Natural killer cell (primary cell): ENCODE measurements at places on chromosomes 6 and 20. TPM values are rescaled to one million over a fixed set of nuclear protein-coding genes. Genes with fewer than 3 reads are reported as not detected.
A peak's percentile ranks its signal among the peaks of the same experiment; 100 is the strongest.

BPIFB2 gene
- not detected for total RNA-seq

MUC22 gene
- not detected for total RNA-seq

PBOV1 gene
- total RNA-seq: not detected

NEURL2 gene
- 1.4 TPM for total RNA-seq

HLA-DQB1 gene
- total RNA-seq: 97.3 TPM

GUCA1A gene
- not detected for total RNA-seq

DAAM2 gene
- not detected for total RNA-seq

NKX2-2 gene
- total RNA-seq: not detected

MRPS18B gene
- 16.6 TPM for total RNA-seq

GRCh38 chr6:1597121-1597744, 12.5 kb upstream of the FOXC1 start:
- DNase-seq: no peak
- no peak overlapping the region for H3K4me3 ChIP-seq
- peaks cover 14% of the 10 kb centered on the region for H3K27me3 ChIP-seq
- H3K36me3 ChIP-seq: no peaks in the 10 kb centered on the region

DNA sequence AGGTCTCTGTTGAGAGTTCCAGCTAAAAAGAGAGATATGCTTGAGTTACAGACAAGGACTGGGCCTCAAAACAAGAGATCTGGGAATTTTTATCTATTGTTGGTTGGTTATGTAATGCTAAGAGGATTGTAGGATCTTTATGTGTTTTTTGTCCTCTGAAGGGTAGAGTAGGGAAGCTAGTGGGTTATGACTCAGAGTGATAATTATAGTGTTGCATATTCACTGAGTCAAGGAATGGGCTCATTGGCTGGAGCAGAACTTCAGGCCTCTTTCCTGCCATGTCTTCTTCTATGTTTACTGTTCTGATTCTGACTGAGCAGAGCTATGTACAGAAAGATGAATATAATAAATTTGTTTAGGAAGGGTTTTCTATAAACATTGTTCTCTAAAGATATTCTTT, 66.1 kb upstream of the NOX3 start:
- no peak for DNase-seq
- H3K4me3 ChIP-seq: no peak overlapping the region
- H3K36me3 ChIP-seq: no peaks in the 10 kb centered on the region
- H3K27me3 ChIP-seq: no peaks in the 10 kb centered on the region
- no peaks in the 10 kb centered on the region for H3K4me1 ChIP-seq

GRCh38 chr20:63442100-63442493, 30.4 kb downstream of the KCNQ2 start:
- no peaks in the 10 kb centered on the region for H3K36me3 ChIP-seq
- DNase-seq: peak; percentile 42
- no peak overlapping the region for H3K4me3 ChIP-seq
- peaks cover 26% of the 10 kb centered on the region for H3K4me1 ChIP-seq
- H3K27me3 ChIP-seq: no peaks in the 10 kb centered on the region

- no peak overlapping the region for H3K4me3 ChIP-seq
- H3K27me3 ChIP-seq: no peaks in the 10 kb centered on the region
- DNase-seq: no peak
These were observed 20.4 kb upstream of the MCM3 start for GRCh38 chr6:52304983-52305390.

DNA sequence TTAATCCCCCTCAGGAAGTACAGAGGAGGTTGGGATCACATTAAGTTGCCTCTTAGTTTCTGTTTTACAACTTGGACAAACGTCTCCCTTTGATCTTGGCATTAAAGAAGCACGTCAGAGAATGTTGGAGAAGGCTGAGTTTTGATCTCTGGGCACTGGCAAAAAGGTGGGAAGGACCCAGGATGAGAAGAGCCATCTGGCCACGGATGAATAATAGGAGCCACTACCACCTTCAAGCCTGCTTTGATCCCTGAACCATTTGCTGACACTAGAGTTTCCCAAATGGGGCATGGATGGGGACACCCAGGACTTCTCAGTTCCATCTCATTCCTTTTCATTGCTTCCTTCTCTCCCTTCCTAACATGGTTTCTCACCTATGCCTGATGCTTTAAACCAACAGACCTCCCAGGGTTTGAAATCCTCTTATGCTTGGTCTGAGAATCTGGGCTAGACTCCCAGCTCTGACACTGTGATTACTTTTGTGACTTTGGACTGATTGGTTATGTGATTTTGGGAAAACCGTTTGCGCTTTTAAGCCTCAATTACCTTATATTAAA, 5.8 kb downstream of the TM9SF4 start:
- no peak overlapping the region for H3K27ac ChIP-seq
- peaks cover 12% of the 10 kb centered on the region for H3K4me1 ChIP-seq
- no peak overlapping the region for H3K4me3 ChIP-seq

DNA sequence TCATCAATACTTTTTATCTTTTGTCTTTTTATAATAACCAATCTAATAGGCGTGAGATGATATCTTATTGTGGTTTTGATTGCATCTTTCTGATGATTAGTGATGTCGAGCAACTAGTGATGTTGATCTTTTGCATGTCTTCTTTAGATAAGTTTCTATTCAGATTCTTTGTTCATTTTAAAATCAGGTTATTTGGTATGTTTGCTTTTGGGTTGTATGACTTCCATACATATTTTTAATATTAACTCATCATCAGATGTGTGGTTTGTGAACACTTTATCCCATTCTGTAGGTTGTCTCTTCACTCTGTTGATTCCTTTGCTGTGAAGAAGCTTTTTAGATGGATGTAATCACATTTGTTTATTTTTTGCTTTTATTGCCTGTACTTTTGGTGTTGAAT, 295.8 kb downstream of the BCKDHB start:
- no peaks in the 10 kb centered on the region for H3K27me3 ChIP-seq
- H3K36me3 ChIP-seq: no peaks in the 10 kb centered on the region
- no peak for DNase-seq
- no peak overlapping the region for H3K27ac ChIP-seq

GRCh38 chr6:143180826-143181225, 120.1 kb downstream of the AIG1 start:
- no peaks in the 10 kb centered on the region for H3K27me3 ChIP-seq
- DNase-seq: no peak
- H3K4me1 ChIP-seq: no peaks in the 10 kb centered on the region

DNA sequence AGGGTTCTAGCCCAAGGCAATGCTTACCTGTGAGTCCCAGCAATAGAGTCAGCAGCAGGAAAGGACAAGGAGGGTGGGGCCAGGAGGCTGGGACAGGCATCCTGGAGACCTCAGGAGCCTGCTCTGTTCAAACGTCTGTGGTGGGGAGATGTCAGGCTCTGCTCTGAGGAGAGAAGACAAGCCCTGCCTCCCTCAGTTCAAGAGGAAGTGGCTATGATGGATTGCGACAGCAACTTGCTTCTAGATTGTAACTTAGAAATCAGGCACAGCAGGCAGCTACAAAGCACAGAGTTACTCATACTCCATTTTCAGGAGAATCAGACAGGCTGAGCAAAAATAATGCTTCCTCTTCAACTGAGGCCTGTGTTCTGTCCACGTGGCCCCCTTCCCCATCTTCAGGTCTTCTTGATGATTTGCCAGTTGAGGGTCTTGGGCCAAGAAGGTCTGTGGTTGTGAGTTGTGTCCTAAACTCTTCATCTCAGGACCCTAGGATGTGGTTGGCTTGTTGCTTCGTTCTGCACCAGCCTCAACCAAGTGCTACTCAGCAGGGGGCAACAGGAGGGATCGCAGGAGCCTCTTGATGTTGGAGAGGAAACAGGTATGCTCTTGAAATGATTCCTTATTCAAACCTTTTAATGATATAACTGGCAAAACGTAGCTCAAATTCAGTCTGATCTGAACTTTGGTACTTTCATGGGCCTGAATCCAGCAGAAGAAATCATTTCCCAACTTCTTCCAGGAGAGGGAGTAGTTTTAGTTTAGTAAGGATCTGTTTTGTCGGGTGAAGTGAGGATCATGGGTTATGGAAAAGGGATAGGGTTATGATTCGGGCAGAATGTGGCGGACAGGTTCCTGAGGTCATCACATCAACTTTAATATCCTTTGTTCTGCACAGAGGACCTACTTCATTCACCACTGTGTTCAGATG, 31.0 kb downstream of the SIRPB1 start:
- no peaks in the 10 kb centered on the region for H3K36me3 ChIP-seq
- no peaks in the 10 kb centered on the region for H3K27me3 ChIP-seq
- peaks cover 14% of the 10 kb centered on the region for H3K4me1 ChIP-seq
- H3K4me3 ChIP-seq: no peak overlapping the region
- peak; percentile 58 for DNase-seq
- H3K27ac ChIP-seq: peak overlapping the region; percentile 48

- peaks cover 4% of the 10 kb centered on the region for H3K27me3 ChIP-seq
- H3K4me1 ChIP-seq: peaks cover 24% of the 10 kb centered on the region
- H3K4me3 ChIP-seq: no peak overlapping the region
- H3K27ac ChIP-seq: no peak overlapping the region
- no peaks in the 10 kb centered on the region for H3K36me3 ChIP-seq
These were observed 1.1 kb downstream of the SNAI1 start for GRCh38 chr20:49983848-49984408.
